ENCODE measurements at places on chromosomes 12 and 14.
A peak's percentile ranks its signal among the peaks of the same experiment; 100 is the strongest.

- H3K27me3 ChIP-seq: no peaks in the 10 kb centered on the region
- no peaks in the 10 kb centered on the region for H3K36me3 ChIP-seq
- H3K27ac ChIP-seq: no peak overlapping the region
- DNase-seq: no peak
These were observed 44.6 kb upstream of the VRK1 start for GRCh38 chr14:96752594-96752993.

- H3K4me3 ChIP-seq: no peak overlapping the region
- H3K27ac ChIP-seq: no peak overlapping the region
- DNase-seq: no peak
- H3K4me1 ChIP-seq: peaks cover 4% of the 10 kb centered on the region
- peaks cover 73% of the 10 kb centered on the region for H3K27me3 ChIP-seq
These were observed 41.9 kb downstream of the CYP46A1 start for GRCh38 chr14:99725774-99726537.

- no peak overlapping the region for H3K27ac ChIP-seq
These were observed 42.3 kb downstream of the SENP1 start for GRCh38 chr12:48063530-48063929.

GRCh38 chr12:40701756-40702155 lies 9.5 kb downstream of the CNTN1 start:
- no peak overlapping the region for H3K27ac ChIP-seq
- DNase-seq: no peak
- no peaks in the 10 kb centered on the region for H3K36me3 ChIP-seq
- H3K27me3 ChIP-seq: no peaks in the 10 kb centered on the region
- no peaks in the 10 kb centered on the region for H3K4me1 ChIP-seq

DNA sequence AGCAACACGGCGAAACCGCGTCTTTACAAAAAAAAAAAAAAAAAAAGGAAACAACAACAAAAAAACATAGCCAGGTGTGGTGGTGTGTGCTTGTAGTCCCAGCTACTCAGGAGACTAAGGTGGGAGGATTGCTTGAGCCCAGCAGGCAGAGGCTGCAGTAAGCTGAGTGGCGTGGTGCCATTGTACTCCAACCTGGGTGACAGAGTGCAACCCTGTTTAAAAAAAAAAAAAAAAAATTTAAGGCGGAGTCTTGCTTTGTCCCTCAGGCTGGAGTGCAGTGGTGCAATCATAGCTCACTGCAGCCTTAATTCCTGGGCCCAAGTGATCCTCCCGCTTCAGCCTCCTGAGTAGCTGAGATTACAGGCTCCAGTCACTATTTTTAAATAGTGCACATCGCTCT lies 18.2 kb upstream of the FIGNL2 start:
- no peaks in the 10 kb centered on the region for H3K27me3 ChIP-seq
- no peaks in the 10 kb centered on the region for H3K36me3 ChIP-seq
- no peak overlapping the region for H3K27ac ChIP-seq
- no peak overlapping the region for H3K4me3 ChIP-seq
- DNase-seq: no peak
- H3K4me1 ChIP-seq: peaks cover 2% of the 10 kb centered on the region

- H3K4me3 ChIP-seq: no peak overlapping the region
- no peaks in the 10 kb centered on the region for H3K36me3 ChIP-seq
- no peaks in the 10 kb centered on the region for H3K27me3 ChIP-seq
- no peak for DNase-seq
These were observed 474.8 kb downstream of the TMTC2 start for GRCh38 chr12:83161456-83161855.

DNA sequence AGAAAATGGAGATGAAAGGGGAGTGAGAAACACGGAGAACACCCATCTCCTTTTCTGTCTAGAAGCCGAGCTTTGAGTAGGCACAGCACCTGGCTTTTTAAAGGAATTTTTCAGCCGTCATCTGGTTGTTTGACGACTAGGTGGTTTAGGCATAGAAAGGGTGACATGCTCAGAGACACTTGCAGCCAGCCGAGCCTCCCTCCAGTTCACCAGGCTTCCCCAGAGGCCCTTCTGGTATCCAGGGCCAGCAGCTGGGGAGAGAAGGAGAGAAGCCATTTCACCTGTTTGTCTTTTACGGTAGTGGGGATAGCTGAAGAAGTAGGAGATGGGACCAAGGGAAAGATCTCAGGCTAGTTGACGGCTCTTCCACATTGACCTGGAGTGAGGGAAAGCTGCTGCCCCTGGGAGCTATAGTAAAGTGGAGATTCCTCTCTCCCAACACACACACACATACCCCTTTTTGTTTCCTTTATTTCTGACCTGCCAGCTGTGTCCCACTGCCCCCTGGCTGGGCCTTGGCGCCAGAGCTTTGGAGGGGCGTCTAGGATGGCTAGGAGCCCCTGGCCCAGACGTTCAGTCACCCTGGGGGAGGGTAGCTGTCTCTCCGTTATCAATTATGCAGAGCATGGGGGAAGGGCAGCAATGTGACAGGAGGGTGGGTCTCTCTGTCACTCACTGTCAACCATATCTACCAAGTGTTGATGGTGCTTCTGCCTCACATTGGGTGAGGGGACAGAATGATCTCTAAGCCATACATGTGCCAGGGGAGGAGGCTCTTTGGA lies 5.5 kb downstream of the MAP3K12 start:
- no peak for DNase-seq
- H3K27me3 ChIP-seq: no peaks in the 10 kb centered on the region
- peak overlapping the region; percentile 66 for H3K27ac ChIP-seq
- H3K36me3 ChIP-seq: no peaks in the 10 kb centered on the region
- H3K4me1 ChIP-seq: peaks cover 17% of the 10 kb centered on the region

DNA sequence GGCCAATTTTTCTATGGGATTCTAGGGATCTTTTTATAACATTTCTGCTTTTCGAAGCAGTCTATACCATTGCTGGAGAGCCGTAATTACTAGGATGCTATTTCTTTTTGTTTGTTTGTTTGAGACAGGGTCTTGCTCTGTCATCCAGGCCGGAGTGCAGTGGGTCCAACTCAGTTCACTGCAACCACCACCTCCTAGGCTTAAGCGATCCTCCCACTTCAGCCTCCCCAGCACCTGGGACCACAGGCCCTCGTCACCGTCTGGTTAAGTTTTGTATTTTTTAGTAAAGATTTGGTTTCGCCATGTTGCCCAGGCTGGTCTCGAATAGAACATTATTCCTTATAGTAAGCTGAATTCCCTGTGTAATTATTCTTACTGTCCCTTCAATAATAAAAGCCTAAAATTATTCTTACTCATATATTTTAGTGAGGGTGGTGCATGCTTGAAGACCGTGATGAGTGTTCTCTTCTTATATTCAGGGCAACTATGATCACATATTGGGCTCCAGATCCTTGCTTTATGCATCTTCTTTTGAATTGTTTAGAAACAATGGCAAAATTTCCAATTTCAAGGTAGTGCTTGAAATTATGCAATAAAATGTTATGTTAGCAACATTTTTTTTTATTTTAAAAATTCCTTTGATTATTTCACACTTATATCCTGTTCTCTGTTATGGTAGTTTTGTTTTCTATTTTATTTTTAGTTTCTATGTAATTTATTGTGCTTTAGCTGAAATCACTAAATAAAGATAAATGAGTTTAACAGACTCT lies 66.2 kb downstream of the CRADD start:
- H3K36me3 ChIP-seq: no peaks in the 10 kb centered on the region
- H3K4me1 ChIP-seq: peaks cover 6% of the 10 kb centered on the region
- H3K27me3 ChIP-seq: no peaks in the 10 kb centered on the region
- no peak overlapping the region for H3K4me3 ChIP-seq
- no peak overlapping the region for H3K27ac ChIP-seq

GRCh38 chr14:104717137-104717536 lies 6.9 kb upstream of the ADSS1 start:
- no peak overlapping the region for H3K4me3 ChIP-seq
- peaks cover 11% of the 10 kb centered on the region for H3K36me3 ChIP-seq
- no peaks in the 10 kb centered on the region for H3K4me1 ChIP-seq

Measured in T-cell (primary cell).